Left ventricle myocardium inferior (tissue), 1 donor: ENCODE measurements at places on chromosomes 1 and 21.
A peak's percentile ranks its signal among the peaks of the same experiment; 100 is the strongest.

DNA sequence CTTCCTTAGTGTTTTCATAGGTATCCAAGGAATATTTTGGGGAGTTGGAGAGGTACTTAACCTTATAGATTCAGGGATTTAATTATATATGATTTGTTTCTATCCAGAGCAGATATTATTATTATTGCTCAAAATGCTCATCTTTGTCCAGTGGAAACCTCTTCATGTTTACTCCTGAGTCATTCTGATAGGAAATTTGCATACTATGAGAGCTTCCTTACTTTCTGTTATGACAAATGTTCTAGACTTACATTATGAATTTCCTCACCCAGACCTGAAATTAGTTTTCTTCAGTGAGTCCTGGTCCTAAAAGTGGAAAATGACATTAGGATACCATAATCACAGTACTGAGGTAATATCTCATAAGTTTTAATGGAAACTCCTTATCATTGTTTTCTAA is 57.5 kb upstream of the PLPPR5 start:
- DNase-seq, result no peak

DNA sequence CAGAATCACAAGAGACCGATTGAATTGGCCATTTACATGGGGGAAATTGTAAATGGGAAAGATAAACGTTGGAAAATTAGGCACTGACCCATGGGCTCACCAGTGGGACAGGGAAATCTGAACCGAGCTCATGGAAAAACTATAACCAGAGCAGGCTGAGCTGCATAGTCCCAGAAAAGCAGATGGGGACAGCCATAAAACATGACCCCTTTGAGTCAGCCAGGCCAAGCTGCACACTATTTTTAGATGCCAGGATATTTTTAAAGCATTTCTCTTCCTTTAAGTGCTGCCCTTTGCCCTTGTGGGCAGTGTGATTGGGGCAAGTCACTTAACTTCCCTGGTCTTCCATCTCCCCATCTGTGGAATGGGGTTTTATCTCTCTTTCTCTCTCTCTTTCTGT is 184.1 kb downstream of the FOXD2 start:
- DNase-seq, result no peak

GRCh38 chr1:165365341-165365740 is 8.8 kb upstream of the LMX1A start:
- no peak for DNase-seq

DNA sequence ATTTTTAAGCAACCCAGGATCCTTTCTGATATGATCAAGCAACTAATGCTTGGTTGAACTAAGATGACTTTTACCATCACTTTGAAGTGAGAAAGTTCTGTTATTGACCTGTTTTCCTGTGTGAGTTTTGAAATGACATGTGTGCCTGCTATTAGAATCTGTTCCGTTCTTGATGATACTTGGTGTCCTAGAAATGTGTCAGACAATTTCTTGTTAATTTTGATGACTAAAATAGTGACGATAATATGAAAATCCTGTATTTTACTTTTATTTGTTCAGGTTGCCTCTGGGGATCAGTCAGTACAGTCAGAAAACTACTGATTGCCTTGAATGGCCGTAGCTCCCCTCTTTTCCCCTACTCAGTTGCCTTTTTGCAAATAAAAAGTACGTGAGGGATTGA is 228.0 kb downstream of the RYR2 start:
- no peak for DNase-seq

GRCh38 chr1:231233735-231234417 is 7.1 kb upstream of the GNPAT start:
- no peak for DNase-seq

DNA sequence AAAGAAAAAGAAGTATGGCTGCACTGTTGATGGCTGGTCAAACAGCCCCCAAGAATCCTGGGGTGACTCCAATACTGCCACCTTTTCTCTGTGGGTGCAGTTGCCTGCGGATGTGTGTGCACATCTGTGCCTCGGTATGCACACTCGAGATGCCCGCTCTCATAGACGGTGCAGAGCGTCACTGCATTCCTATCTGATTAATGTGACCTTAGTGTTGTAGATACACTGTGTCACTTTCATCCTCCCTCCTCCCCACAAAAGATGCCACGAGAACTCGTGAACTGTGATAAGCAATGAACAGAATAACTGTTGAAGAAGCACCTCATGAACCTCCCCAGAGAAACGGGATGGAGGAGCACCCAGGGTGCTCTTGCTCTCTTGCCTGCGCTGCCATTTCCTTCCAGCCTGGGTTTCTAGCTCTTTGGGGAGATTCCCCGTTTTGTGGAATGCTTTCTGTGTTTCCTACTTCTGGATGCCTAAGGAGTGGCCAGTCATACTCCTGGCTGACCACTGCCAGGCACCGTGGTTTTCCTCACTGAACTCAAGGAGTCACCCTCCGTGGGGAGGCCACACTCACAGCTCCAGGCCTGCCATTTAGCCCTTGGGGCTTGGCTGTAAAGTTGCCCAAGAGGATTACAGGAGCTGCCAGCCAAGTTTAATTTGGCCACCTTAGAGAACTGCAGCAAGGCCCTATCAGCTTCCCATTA is 32.0 kb downstream of the NTPCR start:
- DNase-seq, result no peak

GRCh38 chr21:44885615-44886014 is 12.1 kb upstream of the PTTG1IP start:
- DNase-seq, result no peak

GRCh38 chr1:180934563-180934962 is 21.9 kb downstream of the KIAA1614 start:
- DNase-seq, result no peak

GRCh38 chr1:204465546-204466415 is 28.8 kb downstream of the PIK3C2B start:
- DNase-seq, result no peak

- DNase-seq, result no peak
These were observed 37.1 kb downstream of the PIK3CD start for GRCh38 chr1:9688599-9688998.

- no peak for DNase-seq
These were observed 38.5 kb upstream of the PDE9A start for GRCh38 chr21:42614811-42615351.

DNA sequence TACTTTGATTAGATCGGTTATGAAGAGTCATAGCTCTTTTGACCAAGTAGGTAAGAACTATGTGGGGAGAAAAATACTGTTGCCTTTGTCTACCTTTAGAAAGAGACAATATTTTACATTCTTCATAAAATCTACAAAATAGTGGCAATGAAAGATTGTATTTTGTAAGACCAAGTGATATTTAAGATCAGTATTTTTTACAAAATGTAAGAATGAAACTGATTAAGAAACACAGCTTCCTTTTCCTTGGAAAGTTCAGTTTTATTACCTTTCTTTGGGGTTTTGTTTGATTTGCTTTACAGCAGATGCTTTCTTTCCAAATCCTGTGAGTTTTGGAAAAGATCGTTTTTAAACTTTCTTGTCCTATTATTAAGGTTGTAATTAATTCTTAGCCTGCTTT is 69.8 kb downstream of the SLC35A3 start:
- DNase-seq, result no peak

- DNase-seq, result no peak
These were observed 69.5 kb downstream of the SERINC2 start for GRCh38 chr1:31482482-31483011.

DNA sequence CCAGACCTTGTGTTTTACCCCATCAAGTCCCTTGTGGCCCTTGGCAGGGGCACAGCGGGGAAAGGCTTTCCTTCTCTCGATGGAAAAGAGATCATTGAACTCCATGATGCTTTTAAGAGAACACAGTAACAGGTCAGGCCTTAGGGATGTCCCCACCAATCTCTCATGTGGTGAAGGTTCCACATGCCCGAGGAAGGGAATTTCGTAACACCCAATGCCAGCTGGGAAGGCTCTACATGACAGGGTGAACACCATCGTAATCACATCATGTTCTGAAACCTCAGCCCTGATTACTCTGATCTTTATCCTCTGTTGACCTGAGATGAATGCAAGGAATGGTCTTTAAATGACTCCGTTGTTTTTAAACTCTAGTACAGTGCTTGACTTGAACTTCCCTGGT is 105.5 kb upstream of the SPAG17 start:
- DNase-seq, result no peak

GRCh38 chr1:4027492-4028138 is 127.5 kb upstream of the C1orf174 start:
- DNase-seq, result no peak

- no peak for DNase-seq
These were observed 86.1 kb downstream of the BRINP3 start for GRCh38 chr1:190391582-190391981.

GRCh38 chr1:225848030-225848955 is 33.9 kb downstream of the TMEM63A start:
- no peak for DNase-seq

DNA sequence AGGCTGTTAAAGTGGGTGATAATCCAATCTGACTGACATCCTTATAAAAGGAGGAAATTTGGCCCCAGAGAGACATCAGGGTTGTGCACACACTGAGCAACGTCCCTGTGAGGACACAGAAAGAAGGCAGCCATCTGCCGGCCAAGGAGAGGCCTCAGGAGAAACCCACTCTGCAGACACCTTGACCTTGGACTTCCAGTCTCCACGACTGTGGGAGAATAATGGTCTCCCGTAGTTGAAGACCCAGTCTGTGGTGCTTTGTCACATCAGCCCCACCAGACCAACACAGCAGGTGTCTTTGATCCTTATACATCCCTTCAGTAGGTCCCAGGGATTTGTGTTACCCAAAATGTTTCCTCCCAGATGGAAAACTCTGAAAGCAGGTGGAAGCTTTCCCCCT is 4.2 kb upstream of the DNAJC28 start:
- DNase-seq, result no peak

DNA sequence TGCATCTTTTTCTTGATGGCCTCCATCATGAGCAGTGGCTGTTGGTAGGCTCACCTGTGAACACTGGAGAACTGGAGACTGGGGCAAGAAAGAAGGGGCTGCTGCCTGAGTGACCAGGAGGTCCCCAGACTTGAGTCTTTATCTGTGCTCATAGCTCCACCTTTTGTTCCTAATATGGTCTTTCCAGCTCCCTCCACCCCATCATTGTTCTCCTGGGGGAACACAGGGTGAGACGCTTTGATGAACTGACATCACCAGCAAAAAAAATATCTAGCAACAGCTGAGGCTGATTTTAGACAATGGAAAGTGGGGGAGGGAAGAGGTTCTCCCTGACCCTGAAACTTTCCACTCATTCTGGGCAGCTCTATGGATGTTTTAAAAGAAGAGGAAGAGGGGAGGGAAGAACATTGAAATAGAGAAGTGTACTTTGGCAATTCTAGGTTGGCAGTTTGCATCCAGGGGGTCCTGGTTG is at the start of gene TPM3:
Gene TPM3, minus strand, starts transcription at position 111 of the 472 bp plus-strand sequence. Its CDS starts 82 bp downstream, at position 29.
- no peak for DNase-seq

DNA sequence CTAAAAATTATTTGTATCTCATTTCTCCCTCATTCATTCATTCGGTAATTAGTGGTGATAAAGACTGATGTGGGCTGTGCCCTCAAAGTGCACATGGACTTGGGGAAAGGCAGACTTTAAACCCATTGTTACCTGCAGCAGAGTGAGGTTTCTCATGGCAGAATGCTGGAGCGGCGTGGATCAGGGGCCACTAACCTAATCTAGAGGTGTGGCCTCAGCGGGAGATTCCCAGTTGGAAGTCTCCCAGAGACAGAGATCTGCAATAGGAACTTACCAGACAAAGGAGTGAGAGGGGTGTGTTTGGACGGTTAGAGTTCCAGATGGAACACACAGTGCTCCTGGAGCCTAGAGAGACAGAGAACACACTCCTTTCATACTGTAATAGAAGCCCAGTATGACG is 73.5 kb downstream of the VPS26C start:
- no peak for DNase-seq

DNA sequence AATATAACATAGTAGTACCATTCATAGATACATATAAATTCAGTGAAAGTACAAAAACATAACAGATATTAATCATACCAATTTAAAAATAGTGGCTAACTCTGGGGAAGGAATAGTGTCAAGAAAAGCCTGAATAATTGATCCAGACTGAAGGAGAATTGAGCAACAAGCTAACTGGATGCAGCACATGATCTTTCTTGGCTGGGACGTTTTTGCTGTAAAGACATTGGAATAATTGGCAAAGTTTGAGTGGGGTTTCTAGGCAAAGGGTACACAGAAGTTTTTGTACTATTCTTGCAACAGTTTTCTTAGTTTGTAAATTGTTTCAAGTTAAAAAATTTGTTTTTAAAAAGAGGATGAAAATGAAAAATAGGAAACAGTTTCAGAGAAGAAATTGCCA is 2.6 kb upstream of the SH3GLB1 start:
- DNase-seq, result no peak

GRCh38 chr1:24965571-24965930 is 35.5 kb upstream of the RUNX3 start:
- no peak for DNase-seq

DNA sequence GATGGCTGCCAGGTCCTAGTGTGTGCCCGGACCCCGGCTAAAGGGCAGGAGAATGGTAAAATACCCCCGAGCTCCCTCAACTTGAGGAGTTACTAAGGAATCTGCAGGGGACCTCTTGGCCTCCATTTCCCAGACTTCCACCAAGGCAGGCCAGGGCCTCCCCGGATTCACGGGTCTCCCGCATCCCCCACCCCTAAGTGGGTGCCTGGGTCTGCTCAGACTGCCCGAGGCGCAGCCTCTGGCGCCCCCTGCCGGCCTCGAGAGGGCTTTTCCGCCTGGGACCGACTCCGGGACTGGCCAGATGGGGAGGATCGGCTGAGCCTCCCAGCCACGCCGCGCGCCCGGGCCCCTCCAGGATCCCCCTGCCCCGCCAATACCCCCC is 1.7 kb downstream of the PLEKHG5 start:
- peak; percentile 65 for DNase-seq

DNA sequence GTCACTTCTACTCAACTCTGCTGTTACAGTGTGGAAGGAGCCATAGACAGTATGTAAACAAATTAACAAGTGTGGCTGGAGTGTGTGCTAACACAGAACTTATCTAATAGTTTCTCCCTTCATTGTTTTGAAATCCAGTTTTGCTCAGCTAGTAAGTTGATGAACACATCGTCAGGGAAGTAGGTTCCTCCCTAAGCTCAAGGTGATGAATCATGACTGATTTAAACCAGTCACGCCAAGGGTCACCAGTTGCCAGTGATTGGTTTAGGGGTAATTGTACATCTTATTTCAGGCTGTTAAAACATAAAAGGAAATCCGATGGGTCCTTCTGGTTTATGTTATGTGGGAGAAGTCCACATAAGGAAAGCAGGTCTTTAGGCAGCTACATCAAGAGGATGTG is 97.0 kb upstream of the CHODL start:
- no peak for DNase-seq

- DNase-seq, result no peak
These were observed 18.8 kb downstream of the OPRD1 start for GRCh38 chr1:28830814-28831213.

DNA sequence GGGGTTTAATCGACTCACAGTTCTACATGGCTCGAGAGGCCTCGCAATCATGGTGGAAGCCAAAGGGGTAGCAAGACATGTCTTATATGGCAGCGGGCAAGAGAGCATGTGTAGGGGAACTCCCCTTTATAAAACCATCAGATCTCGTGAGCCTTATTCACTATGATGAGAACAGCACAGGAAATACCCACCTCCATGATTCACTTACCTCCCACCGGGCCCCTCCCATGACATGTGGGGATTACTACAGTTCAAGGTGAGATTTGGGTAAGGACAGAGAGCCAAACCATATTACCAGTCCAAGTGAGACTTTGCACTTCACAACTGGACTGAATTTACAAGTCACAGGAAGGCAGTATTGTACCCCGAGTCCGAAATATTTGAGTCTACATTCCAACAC is 73.9 kb upstream of the ANGPTL1 start:
- no peak for DNase-seq
